Activated CD4-positive, alpha-beta T cell treated with anti-CD3 and anti-CD28 coated beads, Interleukin-2, amount 10 ng/mL, durations not matched to agents 7 days and 5 days (primary cell): ENCODE measurements at places on chromosomes 11 and 22.

DNA sequence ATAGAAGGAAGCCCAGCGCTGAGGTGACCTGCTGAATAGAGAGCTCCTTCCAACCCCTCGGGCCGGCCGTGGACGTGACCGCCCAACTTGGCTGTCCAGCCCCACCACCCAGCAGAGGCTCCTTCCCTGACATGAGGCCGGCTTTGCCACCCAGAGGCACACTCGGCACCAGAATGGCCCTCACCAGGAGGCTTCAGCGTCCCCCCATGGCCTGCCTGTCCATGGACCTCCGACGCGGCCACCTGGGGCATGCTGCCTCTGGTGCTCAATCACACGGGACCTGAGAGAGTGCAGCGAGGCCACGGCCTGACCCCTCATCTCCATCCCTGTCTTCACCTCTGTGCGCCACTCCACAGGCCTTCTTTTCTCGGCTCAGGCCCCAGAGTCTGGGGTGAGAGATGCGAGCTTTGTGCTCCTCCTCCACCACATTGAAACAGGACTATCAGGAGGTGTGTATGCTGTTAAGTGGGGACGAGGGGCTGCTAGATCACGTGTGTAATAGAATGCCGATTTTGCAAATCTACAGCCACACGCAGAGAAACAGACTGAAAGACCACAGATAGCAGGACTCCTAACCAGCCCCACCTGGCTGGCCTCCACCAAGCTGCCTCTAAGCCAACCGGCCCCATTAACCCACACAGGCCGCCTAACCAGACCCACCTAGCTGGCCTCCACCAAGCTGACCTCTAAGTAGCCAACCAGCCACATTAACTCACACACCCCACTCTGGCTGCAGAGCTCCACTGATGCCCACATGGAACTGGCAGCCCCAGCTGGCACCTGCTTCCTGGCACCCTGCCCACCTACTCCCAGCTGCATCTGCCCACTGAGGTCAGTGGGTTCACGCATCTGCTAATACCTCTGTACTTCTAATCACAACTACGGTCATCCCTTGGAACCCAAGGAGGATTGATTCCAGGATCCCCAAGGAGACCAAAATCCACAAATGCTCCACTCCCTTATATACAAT lies 20.7 kb downstream of the LINC01488 start:
- no peak for DNase-seq

DNA sequence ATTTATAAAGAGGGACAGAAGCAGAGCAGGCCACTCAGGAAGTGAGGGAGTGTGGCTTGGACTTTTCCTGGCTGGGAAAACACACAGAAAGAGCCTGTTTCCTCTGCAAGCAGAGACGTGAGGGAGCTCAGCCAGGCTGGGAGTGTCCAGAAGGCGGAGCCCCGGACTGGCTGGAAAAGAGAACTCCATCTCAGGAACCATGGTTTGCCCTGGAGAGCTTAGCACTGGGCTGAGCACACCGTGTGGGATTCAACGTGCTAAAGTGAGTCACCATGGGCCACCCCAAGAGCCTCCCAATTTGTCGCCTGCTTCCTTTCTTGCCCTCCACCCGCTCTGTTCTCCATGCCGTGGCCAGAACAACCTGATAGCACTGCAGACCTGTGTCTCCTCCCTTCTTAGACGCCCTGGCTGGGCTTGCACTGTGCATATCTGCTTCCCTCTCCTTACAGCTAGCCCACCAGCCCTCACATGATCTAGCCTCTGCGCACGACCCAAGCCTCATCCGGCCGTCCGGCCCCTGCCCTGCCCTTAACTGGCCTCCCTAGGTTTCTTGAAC lies 51.8 kb downstream of the GALNT18 start:
- no peak for DNase-seq

- DNase-seq, result no peak
Measured at GRCh38 chr22:50035976-50036724, 21.9 kb downstream of the TTLL8 start.

- DNase-seq, result no peak
Measured at GRCh38 chr11:97163631-97164191, 773.9 kb downstream of the JRKL start.

GRCh38 chr22:48923165-48923865 lies 904.4 kb downstream of the BRD1 start:
- DNase-seq, result no peak

DNA sequence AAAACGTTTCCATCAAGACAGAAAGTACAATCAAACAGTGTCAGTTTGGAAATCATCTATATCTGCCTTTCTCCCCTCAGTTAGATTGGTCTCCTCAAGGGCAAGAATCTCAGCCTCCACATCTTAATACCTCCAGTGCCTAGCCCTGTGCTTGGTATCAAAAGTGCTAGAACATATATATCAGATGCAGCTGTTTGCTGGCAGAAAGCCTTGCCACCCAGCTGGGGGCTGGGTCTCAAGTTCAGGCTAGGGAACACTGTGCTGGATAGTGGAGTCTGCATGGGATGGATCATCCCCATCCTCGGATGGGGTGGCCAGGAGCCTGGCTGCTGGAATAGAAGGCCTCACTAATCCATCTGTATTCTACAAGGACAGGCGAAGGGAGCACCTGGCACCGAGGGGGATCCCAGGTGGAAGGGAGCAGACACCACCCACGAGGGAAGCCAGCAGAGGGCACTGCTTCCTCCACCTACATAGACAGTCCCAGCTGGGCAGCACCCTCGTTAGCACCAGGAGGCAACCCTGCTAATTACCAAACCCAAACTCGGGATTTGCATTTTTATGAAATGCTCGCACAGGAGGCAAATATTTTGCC lies 602.2 kb downstream of the BUD13 start:
- peak; percentile 1 for DNase-seq

- no peak for DNase-seq
Measured at GRCh38 chr22:27877501-27877900, 41.6 kb downstream of the PITPNB start.

DNA sequence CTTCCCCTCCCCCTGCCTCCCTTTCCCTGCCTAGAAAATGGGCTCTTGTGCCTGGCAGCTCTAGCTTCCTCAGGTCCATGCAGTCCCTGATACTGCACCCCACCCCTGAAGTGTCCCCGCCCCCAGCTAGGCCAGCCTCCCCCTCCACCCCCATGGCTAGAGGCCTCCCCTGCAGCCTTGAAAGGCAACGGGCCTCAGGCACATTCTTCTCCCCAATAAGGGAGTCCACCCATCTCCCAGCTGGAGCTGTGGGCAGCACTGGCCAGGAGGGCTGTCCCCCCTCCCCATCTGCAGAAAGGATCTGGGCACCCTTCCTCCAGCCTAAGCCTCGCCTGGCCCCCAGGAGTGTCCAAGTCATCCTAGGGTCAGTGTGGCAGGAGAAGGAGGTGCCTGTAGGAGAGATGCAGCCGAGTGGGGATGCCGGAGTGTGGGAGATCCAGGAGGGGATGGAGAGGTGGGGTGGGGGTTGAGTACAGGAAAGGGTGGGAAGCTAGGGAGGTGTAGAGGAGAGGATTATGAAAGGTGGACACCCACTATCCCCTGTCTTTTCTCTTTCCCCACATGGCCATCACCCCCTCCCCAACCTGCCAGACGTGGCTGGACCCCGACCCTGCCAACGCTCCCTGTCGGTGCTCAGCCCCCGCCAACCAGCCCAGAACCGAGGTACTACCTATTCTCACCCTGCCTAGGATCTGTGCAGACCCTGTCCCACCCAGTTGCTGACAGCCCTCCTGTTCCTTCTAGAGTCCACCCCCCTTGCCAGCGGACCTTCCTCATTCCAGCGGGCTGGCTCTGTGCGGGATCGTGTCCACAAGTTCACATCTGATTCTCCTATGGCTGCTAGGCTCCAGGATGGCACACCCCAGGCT lies 9.3 kb downstream of the SMTN start:
- DNase-seq, result no peak

DNA sequence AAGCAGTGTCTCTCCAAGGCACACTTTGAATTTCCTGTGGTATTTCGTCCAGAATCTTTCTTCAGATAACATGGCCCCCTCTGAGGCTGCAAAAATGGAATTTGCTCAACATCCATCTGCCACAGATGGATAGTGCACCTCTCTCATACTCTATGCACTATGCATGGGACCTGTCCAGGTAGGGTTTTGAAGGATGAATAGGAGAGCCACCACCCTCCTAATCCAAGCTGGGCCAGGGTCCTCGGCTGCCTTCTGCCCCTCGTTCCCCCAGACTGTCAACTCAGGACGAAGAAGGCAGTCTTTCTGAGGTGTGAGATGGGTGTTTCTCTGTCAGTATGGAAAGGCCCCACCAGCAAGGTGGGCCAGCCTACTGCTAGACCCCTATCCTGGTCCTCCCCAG lies 56.4 kb downstream of the MN1 start:
- no peak for DNase-seq
